ENCODE measurements at places on chromosomes 7 and 10. TPM values are rescaled to one million over a fixed set of nuclear protein-coding genes. Genes with fewer than 3 reads are reported as not detected.

GRM3 gene
- not detected for total RNA-seq

CCDC172 gene
- total RNA-seq, result not detected

CLCN1 gene
- total RNA-seq, result 0.22 TPM

CALCR gene
- total RNA-seq, result 0.51 TPM

CXCL12 gene
- 347 TPM for total RNA-seq

DRGX gene
- not detected for total RNA-seq

OR2A42 gene
- not detected for total RNA-seq

OR9A4 gene
- total RNA-seq, result not detected

RALA gene
- total RNA-seq, result 26.7 TPM

AGR2 gene
- total RNA-seq, result 0.29 TPM

MKX gene
- total RNA-seq, result 0.55 TPM

EMX2 gene
- total RNA-seq, result 2.4 TPM

MOGAT3 gene
- total RNA-seq, result not detected

FKBP6 gene
- not detected for total RNA-seq

HSPA12A gene
- 86.9 TPM for total RNA-seq

CALHM2 gene
- 40.3 TPM for total RNA-seq

Data from mesenteric fat pad (tissue), 1 donor.